ENCODE measurements at places on chromosomes 7 and 10.

- DNase-seq, result no peak
Observed at GRCh38 chr7:22066522-22066921, 120.8 kb upstream of the CDCA7L start.

DNA sequence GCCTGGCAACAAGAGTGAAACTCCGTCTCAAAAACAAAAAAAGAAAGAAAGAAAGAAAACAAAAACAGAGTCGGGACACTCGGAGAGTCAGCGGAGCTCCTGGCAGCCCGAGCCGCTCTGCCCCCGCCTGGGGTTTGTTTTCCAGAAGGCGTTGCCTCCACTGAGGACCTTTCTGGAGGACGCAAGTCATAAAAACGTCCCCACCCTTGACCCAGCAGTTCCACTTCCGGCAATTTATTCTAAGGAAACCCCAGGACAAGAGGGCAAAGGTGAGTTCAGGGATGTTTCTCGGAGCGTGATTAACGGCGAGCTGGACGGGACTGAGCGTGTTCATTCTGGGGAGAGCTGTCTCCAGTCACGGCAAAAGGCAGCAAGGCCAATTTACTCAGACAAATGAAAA is 27.0 kb upstream of the SUN1 start:
- DNase-seq, result no peak

GRCh38 chr10:114151486-114151885 is 22.5 kb downstream of the CCDC186 start:
- peak; percentile 58 for DNase-seq

- DNase-seq, result no peak
Observed at GRCh38 chr7:135210888-135211178, 493 bp downstream of the WDR91 start.

- DNase-seq, result no peak
Observed at GRCh38 chr10:90394311-90394710, 463.5 kb downstream of the HTR7 start.

DNA sequence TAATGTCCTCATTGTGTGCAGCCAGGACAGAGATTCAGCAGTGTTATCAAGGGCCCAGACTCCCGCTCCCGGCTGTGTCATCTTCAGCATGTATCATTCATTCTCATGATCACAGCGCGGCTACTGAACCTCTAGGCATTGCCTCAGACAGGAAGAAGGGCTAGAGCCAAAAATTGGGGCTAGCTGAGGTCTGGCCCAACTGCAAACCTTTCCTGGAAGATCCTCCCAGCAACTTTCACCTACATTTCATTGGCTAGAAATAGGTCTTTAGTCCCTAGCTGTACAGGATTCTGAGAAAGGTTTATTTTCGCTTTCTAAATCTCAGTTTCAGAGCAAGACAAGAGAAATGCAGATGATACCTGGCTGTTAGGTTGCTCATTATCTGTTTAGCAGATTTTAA is 81.9 kb downstream of the CREM start:
- no peak for DNase-seq

All from GM04503 (cell line).